ENCODE measurements at places on chromosomes 6 and 20.

DNA sequence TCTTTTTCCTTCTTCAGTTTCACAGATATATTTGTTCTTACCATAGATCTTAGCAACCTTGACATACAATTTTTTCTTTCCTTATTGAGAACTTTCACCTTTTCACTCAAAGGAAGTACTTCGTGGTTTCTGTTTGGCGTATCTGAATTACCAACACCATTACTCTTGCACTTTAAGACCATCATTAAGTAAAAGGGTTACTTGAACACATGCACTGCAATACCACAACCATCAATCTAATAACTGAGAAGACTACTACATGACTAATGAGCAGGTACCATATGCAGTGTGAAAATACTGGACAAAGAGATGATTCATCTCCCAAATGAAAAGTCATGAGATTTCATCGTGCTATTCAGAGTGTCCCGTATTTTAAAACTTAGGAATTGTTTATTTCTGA is 21.7 kb upstream of the SENP6 start:
- no peak for DNase-seq

DNA sequence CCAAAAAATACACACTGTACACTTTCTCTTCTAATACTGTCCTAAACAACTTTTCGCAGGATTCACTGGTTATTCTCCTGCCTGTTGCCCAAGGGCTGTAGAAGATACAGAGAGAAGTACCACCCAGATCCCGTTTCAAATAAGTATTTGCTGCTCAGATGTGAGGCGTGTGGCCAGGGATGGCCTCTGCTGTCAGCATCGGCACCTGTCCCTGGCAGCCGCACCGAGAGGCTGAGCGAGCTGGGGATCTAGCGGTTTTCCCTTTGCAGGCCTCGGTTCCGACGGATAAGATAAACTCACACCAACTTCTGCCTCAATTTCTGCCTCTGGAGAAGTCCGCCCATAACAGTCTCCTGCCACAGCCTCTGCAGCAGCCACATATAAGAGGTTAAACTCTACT is 685.2 kb upstream of the AGPAT4 start:
- no peak for DNase-seq

GRCh38 chr6:111870051-111870741 is 3.1 kb downstream of the FYN start:
- no peak for DNase-seq

DNA sequence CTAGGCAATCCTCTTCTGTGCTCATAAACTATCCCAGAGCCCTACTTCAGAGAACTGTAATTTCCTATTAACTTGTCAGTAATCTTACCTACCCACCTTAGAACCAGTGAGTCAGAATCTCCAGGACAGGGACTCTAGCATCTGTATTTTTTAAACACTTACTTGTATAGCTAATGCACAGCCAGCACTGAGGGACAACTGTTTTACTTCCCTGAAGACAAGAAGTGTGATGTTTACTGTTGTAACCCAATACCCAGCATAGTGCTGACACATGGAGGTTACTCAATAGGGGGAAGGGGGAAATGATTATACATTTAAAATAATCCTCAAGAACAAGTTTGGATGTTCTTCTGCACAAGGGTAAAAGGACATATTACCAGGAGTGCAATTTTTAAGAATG is 130.8 kb downstream of the BTBD9 start:
- DNase-seq = no peak

- no peak for DNase-seq
These were observed 107.4 kb upstream of the GRIK2 start for GRCh38 chr6:101286146-101286545.

Measured in muscle of arm (tissue), 14 donors.